ENCODE measurements at places on chromosomes 3 and 15.

DNA sequence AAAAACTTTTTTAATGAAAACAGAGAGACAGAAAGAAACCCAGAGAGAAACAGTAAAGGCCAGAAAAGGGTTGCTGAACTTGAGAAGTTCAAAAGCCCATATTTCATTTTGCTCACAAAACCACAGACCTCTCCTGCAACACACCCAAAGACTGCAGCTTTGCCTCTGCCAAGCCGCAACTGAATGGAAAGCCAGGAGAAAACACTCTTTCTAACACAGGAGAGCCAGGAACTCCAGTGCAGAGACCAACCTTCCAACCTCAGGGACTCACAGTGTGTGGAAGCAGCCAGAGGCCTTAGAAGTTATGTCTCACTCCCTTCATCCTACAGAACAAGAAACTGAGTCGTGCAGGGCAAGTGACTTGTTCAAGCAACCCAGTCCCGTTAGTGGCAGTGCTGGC is 163.1 kb upstream of the HES1 start:
- no peak for DNase-seq
- peaks cover 29% of the 10 kb centered on the region for H3K4me1 ChIP-seq
- H3K27ac ChIP-seq: no peak overlapping the region
- H3K27me3 ChIP-seq: peaks cover 10% of the 10 kb centered on the region

GRCh38 chr15:35963326-35963725 is 417.4 kb upstream of the DPH6 start:
- no peak for DNase-seq
- no peaks in the 10 kb centered on the region for H3K36me3 ChIP-seq
- no peak overlapping the region for H3K4me3 ChIP-seq
- H3K27ac ChIP-seq: no peak overlapping the region

DNA sequence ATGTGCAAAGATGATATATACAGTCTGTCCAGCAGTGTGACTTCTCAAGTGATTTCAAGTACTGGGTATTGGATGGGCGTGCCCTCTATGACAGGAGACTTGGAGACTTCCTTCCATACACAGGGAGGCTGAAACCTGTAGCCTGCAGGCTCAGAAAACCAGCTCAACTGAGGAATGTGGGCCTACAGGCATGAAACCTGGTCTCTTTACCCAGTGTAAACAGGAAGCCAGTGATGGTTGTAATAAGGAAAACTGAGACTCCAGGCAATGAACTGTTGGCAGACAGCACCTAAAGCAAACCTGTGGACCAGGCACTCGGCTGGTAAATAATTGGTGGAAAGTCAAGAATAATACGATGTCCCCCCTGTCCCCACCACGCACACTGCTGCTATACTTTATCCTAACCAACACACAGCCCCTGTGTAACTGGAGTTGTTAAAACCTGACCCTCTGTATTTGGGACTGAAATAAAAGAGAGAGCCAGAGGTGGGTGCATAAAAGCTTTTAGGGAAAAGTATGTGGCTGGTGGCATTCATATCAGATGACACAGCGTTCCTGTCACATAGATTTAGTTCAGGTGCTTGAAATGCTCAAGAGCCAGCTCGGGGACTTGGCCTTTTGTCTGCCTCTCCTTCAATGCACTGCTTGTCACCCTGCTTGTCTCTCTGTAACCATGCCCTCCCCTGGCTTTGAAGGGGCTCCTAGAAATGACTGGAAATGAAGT is 144.7 kb downstream of the TPRG1 start:
- H3K4me1 ChIP-seq: no peaks in the 10 kb centered on the region
- H3K27me3 ChIP-seq: peaks cover 27% of the 10 kb centered on the region
- no peak overlapping the region for H3K27ac ChIP-seq
- no peak overlapping the region for H3K4me3 ChIP-seq

DNA sequence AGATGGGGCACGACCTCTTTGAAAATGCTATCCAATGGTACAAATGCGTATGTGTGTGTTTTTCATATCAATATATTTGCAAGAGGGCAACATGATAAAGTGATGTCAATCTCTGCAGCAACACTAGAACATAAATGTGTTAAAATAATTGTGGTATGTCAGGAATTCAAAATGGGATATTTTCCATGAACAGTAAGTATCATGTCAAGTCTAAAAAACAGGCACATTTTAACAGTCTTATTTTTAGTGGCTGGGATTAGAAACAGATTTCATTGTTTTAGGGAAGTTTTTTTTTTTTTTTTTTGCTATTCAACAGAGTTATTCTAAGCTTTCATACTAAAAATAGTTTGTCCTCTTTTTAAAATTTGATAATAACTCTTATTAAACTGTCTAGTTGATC is 209.8 kb downstream of the GAP43 start:
- DNase-seq: no peak
- no peaks in the 10 kb centered on the region for H3K4me1 ChIP-seq
- no peak overlapping the region for H3K27ac ChIP-seq
- H3K27me3 ChIP-seq: peaks cover 7% of the 10 kb centered on the region
- no peaks in the 10 kb centered on the region for H3K36me3 ChIP-seq

- H3K27me3 ChIP-seq: peaks cover 3% of the 10 kb centered on the region
- no peaks in the 10 kb centered on the region for H3K4me1 ChIP-seq
- no peak for DNase-seq
- no peak overlapping the region for H3K27ac ChIP-seq
These were observed 87.3 kb downstream of the CACNA1D start for GRCh38 chr3:53581671-53582070.

Data from activated B cell treated with CpG ODN at 0.5 μM for 24 hours (primary cell).